Caudate nucleus (tissue), 63 donors: ENCODE measurements at places on chromosomes 5 and 9.
A peak's percentile ranks its signal among the peaks of the same experiment; 100 is the strongest.

- DNase-seq: no peak
Observed at GRCh38 chr9:86600291-86600690, 246.1 kb upstream of the TUT7 start.

DNA sequence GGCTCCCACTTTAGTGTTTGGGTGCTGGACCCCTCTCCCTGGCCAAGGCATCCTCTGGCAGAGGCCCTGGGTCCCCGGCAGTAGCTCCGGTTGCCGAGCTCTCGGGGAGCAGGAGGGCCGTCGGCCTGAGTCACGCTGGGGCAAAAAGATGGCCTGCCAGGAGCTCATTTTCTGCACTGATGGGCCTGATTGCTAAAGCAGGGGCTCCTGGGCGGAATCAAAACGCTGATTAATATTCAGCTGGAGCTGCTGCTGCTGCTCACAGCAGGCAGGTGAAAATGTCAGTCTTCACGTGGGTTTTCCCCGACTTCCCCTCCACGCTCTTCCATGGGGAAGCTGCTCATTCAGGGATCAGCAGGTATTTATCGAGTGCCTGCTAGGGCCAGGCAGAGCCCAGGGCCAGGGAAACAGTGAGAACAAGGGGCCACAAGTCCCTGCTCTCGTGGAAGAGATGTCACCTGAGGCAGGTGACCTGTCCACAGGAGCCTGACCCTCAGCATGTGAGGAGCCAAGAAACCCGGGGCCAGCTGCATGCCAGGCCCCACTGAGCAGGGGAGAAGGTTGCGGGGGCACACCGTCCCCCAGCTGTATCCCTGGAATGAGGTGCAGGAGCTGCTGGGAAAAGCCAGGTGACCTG lies 22.1 kb downstream of the LAMC3 start:
- no peak for DNase-seq

DNA sequence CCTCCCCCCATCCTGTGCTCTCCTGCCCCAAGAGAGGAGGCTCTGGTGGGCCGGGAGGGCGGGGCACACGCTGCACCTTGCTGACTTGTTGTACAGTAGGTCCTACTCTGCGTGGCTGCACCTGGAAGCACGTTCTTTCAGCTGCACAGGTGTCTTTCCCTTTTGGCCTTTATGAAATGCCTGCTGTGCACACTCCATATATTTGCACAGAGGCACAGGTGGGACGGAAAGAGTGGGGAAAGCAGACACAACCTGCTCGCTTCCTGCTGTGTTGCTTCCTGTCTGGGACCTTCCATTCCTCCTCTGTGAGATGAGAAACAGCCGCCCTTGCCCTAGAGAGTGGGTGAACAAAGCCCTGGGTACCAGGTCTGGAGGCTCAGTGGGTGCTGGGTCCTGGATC lies 4.8 kb downstream of the USP20 start:
- no peak for DNase-seq

GRCh38 chr5:175306381-175306780 lies 137.6 kb downstream of the DRD1 start:
- DNase-seq: no peak

DNA sequence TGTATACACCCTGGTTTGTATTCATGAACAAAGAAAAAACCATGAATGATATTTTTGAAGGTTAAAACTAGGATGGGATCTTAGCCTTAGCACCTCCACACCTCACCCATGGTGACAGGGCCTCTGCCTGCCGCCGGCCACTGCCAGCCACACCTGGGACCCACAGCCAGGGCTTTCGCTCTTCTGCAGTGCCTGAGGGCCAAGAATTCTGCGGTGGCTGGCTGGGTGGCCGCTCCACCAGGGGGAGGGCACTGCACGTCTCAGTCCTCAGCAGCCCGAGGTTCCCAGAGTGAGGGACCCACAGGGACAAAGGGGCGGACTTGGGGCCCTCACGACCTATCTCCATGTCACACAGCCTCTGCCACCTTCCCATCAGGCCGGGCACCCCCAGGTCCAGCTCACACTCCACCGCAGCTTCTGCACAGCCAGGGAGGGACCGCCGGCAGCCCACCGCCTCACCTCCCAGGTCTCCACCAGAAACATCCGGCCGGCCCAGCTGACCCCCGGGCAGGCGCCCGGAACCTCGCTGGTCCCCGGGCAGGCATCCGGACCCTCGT lies 6.9 kb downstream of the EXD3 start:
- no peak for DNase-seq

DNA sequence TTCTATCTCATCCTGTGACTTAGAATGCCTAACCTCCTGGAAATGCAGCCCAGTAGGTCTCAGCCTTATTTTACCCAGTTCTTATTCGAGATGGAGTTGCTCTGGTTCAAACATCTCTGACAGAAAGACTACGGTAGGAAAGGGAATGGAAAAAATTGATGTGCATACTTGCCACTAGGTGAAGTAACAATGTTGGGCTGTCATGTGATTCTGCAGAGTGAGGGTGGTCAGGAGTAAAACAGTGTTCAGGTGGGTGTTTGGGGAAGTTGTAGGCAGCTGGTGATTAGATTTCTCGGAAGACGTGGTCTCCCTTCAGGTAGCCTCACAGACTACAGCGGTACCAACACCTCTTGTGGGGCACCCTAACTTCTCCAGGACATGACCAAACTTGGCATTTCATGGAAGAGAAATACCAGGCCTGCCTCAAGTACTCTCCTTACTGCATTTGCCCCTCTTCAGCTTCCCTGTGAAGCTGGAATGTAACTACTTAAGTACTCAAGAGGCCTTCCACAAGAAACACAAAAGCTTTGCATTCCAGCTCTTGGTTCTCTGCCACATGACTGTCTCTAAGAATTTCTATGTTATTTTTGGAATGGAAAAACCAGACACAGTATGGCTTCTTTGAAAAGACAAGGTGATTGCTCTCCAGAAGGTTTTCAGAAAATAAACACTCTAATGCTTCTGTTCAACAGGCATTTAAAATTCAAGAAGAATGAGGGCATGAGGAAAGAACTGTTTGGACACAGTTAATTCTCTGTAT lies 17.4 kb upstream of the ENTREP1 start:
- DNase-seq: no peak

- DNase-seq: no peak
Observed at GRCh38 chr9:83119873-83120272, 56.9 kb upstream of the RASEF start.

GRCh38 chr5:89071101-89071940 lies 188.3 kb upstream of the MEF2C start:
- DNase-seq: no peak

- peak; percentile 39 for DNase-seq
Observed at GRCh38 chr5:140926443-140927227, 536 bp downstream of the PCDHAC1 start.
